ENCODE measurements at places on chromosomes 7 and 10. TPM values are rescaled to one million over a fixed set of nuclear protein-coding genes. Genes with fewer than 3 reads are reported as not detected.

DNA sequence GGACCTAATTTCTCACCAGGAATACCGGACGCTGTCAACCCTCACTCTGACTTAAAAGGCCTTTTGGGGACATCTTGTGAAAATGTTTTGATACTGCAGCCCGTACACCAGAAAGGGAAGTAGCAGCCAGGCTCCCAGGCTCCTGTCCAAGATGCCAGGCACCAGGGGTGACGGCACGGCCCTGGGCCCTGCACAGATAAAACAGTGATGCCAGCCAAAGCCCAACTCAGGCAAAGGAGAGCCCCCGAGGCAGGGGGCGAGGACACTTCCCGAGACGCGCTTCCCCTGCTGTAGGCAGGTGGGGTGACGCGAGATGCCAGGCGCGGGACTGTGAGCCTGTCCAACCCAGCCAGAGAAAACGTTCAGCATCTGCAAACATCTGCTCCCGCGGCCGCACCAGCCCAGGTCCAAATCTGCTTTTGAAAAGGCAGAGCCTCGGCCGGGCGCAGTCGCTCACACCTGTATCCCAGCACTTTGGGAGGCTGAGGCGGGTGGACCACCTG, 15.7 kb downstream of the ZFAND2A start:
- peak; percentile 31 for DNase-seq

DNA sequence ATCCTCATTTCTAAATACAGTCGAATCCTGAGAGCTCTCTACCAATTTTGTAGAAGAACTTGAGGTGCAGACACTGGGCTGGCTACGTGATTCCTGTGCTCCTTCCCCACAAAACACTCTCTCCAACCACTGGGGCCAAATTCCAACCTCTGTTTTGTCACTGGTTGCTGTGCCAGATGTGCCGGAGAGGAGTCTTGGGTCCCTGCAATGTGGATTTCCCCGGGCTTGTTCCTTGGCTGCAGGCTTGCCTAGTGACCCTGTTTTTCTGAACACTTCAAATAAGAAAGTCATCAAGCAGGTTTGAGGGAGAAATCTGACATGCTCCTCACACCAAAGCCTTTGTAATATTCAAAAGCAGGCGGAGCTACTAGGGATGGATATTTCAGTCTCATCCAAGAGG, 44.4 kb upstream of the AGBL3 start:
- no peak for DNase-seq

- DNase-seq: no peak
Measured at GRCh38 chr10:71028066-71028465, 139.7 kb upstream of the PCBD1 start.

The ZPBP gene
- total RNA-seq: not detected

DNA sequence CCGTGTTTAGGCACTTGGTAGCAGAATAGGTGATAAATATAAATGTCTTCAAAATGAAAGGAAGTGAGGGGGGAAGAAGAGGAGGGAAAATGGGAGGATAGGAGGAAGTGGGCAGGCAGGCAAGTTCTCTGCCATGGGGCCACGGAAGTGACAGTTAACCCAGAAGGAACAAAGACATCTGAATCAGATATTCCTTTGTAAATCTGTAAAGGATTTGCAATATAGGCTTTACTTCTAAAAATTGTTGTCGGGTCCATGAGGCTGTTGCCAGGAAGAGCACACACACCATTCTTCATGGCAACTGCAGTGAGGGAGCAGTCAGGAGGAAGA, 23.7 kb upstream of the RASSF4 start:
- no peak for DNase-seq

DNA sequence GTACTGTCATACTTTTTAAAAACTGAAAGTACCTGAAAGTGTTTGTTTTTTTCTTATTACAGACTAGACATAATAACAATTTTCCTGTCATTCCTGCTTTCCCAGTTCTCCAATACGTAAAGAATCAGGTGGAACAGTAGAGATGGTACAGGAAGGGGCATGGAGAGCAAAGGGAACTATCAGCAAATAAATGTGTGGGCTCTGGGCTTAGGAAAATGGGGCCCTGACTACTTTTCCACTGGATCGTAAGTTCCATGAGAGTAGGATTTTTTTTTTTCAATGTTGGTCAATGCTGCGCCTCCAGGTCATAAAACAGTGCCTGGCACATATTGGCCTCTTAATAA, 15.2 kb upstream of the FAS start:
- no peak for DNase-seq

The GDF2 gene
- total RNA-seq: not detected

DNA sequence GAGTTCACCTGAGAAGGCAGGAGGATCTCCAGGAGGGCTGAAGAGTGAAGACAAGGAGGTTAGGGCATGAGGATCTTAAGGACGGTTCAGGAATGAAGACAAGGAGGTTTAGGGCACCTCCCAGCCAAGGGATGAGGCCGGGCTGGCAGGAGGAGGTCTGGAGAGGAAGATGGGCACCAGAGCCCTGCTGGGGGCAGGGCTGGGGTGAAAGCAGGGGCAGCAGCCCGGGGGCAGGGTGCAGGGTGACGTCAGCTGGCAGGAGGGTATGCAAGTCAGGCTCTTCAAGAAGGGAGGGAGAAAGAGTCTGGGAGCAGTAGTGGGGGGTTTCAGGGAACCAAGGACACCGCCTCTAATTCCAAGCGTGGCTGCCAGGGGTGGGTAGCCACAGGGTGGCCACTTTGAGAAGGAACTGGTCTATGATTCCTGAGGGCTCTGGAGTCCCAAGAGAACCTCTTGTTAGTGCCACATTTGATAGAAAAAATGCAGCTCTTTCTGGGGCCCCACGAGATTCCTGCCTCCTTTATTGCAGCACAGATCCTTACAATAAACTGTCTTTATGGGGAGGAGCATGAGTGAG, 101.6 kb downstream of the C10orf90 start:
- DNase-seq: no peak

DNA sequence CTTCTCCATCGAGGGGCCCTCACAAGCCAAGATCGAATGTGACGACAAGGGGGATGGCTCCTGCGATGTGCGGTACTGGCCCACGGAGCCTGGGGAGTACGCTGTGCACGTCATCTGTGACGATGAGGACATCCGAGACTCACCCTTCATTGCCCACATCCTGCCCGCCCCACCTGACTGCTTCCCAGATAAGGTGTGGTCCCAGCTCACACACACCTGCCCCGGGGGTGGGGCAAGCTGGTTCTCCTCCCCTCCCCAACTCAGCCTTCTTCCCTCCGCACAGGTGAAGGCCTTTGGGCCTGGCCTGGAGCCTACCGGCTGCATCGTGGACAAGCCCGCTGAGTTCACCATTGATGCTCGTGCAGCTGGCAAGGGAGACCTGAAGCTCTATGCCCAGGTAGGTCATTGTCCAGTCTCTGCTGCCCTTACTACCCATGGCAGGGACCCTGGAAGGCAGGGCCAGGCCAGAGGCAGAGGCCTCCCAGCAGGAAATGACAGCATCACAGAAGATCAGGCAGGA, 11.0 kb downstream of the FLNC start:
- DNase-seq: no peak

DNA sequence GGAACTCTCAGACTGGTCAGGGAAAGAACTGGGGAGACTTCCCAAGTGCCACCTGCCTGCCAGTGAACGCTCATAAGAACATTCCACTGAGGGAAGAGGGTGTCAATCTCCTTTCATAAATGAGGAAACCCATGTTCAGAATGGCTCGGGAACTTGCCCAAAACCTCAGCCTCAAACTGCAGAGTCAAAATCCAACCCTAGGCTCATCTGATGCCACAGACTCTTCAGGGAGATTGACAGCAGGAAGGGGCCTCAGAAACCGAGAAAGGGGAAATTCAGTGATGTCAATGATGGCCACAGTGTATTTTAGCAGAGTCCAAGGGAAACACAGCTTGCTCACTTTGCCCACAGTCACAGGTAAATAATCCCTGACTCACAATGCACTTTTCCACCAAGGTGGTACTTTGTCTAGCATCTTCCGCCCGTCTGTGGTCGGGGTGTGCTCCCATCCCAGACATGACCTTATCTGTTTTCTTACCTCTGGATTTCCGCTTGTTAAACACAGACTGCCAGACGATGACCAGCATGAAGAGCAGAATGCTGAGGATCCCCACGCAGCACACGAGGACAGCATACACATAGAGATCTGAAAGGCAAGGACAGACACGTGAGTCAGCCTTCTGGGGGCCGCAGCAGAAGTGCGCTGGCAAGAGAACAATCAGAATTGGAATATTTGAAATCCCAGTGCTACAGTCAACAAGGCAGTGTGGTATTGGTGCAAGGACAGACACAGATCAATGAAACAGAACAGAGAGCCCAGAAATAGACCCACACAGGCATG, 38.4 kb downstream of the VSTM4 start:
- no peak for DNase-seq

- DNase-seq: peak; percentile 52
Measured at GRCh38 chr10:87976101-87976743, 112.8 kb downstream of the PTEN start.

GRCh38 chr10:60614363-60614762, 163.9 kb upstream of the CDK1 start:
- DNase-seq: no peak

DNA sequence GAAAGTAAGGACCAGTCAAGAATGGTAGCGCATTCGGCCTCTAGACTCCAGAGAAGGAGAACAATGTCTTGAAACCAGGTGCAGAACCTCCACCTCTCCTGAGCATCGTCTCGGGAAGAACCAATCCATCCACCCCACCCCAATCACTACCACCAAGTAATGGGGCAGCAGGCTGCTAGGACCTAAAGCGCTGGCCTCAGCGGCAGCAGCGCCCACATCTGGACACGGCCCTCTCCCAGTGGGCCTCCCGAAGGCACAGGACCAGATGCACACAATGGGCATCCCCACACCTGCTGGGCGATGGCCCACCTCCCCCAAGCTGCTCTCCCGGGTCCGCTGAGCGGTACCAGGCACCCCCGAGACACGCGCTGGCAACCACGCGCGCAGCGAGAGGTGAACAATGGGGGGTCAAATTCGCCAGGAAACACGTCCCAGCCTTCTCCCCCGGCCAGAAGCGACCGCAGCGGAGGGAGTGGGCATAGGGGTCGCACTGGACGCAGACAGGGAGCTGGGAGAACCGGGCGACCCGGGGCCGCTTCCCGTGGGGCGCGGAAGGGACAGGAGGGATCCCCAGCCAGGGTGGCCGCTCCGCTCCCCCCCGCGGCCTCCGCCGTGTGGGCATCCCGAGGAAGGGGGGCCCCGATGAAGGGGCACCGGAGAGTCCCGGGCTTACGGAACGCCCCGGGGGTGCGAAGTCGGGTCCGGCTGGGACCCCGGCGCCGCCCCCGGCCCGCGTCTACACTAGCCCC, 506 bp downstream of the CTTNBP2 start:
- peak; percentile 17 for DNase-seq

DNA sequence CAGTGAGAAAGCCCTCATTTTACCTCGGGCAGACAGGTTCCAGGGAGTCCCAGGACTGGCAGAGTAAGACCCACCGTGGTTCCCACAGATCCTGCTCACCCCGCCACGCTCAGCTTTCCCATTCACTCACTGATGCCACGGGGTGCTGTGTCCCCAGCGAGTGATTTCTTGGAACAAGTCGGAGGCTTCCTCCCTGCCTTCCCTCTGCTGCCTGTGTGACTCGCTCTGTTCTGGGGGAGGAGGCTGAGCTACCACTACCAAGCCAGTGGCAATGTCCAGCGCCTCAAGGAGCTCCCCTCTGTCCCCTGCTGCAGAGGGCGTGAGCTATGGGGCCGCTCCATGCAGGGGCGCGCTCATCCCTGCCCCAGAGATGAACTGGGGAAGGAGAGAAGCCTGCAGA, 12.6 kb downstream of the IL15RA start:
- no peak for DNase-seq

GRCh38 chr10:125553091-125553490, 129.9 kb downstream of the TEX36 start:
- no peak for DNase-seq

The CLEC5A gene
- total RNA-seq: not detected
